ENCODE measurements at places on chromosomes 4 and X.

GRCh38 chrX:43514820-43515219 lies 141.3 kb upstream of the MAOA start:
- DNase-seq: no peak

- DNase-seq: no peak
These were observed 436.2 kb downstream of the KCNIP4 start for GRCh38 chr4:21512353-21512752.

- DNase-seq: no peak
These were observed 59.8 kb upstream of the MAML3 start for GRCh38 chr4:140213749-140214148.

- peak; percentile 86 for DNase-seq
These were observed 47.9 kb downstream of the CXCL1 start for GRCh38 chr4:73917081-73917501.

- no peak for DNase-seq
These were observed 68.0 kb downstream of the N4BP2 start for GRCh38 chr4:40124690-40125089.

DNA sequence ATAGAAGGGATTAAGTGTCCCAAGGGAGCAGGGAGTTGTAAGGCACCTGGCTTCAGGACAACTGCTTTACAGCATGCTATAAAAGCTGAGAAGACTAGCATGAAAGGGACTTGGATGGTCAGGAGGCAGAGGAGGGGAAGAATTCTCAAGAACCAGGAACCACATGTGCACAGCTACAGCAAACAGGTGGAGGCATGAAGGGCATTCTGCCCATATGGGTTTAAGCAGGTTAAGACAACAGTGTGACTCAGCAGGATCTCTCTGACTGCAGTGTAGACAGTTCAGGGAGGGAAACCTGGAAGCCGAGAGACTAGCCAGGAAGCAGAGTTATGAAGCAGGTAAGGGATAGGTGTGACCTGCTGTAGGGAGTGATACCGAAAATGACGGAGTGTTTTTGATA lies 117.0 kb downstream of the DHRSX start:
- DNase-seq: no peak

DNA sequence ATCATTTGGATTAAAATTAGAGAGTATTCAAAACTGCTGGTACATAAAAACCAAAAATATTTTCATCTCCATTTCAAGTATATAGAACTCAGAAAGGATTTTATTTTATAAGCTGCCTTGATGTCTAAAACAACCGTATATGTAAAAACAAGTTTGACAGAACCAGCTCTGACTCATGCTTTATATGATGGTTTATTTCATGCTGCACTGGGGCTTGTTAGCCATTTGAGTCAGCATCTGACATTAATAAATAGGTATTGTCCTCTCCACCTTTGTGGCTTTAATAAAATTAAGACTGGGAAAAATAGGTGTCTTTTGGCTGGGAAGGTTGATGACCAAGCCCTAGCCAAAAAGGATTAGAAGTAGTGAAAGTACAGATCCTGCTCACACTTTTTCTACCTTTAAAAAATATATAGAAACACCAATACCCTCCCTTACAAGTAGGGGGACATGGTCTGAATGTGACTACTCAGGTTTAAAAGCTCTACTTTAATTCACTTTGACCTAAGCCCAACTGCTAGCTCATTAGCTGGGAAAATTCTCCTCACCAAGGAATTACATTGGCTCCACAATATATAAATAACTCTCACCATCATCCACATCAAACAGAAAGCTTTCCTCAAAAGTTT lies 228.1 kb downstream of the ADAMTS3 start:
- no peak for DNase-seq

GRCh38 chr4:2817701-2818350 lies 24.9 kb downstream of the SH3BP2 start:
- no peak for DNase-seq
